Left cardiac atrium (tissue), 4 donors: ENCODE measurements at places on chromosomes 16 and 17. TPM values are rescaled to one million over a fixed set of nuclear protein-coding genes. Genes with fewer than 3 reads are reported as not detected.

Gene ABCA10
- total RNA-seq, result 5.7 TPM

GRCh38 chr16:79767421-79768275 lies 167.1 kb upstream of the MAF start:
- no peak for DNase-seq

- no peak for DNase-seq
These were observed 8.1 kb downstream of the SERPINF1 start for GRCh38 chr17:1769822-1770477.

Gene NETO2
- 2.6 TPM for total RNA-seq

Gene DPEP3
- total RNA-seq, result not detected
